Activated CD4-positive, alpha-beta T cell treated with anti-CD3 and anti-CD28 coated beads, Interleukin-2, Interleukin-4, amounts not matched to agents 100 ng/mL and 50 ng/mL, durations not matched to agents 16 hours and 8 hours (primary cell): ENCODE measurements at places on chromosomes 16 and 17.

DNA sequence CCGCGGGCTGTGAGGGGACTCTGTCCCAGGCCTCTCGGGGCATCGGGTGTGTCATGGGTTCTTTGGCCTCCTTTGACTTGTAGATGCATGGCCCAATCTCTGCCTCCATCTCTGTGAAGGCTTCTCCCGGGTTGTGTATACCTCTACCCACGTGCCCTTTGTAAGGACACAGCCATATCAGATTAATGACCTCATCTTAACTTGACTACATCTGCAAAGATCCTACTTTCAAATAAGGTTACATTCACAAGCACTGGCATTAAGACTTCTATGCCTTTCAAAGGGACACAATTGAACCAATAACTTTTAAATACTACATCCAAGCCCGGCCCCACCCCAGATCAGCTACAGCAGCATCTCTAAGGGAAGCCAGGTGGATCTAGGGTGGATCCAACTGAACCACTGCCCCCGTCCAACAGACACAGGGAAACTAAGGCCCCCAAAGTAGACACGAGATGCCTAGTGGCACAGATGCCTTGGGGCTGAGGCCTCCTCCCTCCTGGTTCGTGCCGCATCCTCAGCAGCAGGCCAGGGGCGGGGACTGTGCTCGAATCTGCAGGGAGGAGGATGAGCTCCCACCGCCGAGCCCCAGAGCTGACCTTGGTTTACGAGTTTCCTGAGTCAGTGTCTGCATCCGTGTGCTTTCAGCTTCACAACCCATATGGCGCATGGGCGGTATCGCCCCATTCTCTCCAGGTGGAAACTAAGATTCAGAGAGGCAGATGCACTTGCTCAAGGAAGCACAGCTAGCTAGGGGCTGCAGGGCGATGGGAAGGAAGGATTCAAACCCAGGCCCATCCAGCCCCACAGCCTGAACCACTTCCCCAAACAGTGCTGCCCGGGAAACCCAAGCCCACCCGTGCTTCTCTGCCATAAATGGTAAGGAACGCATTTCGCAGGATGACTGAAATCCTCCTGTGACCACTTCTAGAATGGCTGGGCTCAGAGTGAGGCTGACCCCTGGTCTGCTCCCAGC, 353.3 kb downstream of the C16orf95 start:
- no peak for DNase-seq

- no peak for DNase-seq
Observed at GRCh38 chr16:89430436-89431157, 59.8 kb downstream of the ANKRD11 start.

DNA sequence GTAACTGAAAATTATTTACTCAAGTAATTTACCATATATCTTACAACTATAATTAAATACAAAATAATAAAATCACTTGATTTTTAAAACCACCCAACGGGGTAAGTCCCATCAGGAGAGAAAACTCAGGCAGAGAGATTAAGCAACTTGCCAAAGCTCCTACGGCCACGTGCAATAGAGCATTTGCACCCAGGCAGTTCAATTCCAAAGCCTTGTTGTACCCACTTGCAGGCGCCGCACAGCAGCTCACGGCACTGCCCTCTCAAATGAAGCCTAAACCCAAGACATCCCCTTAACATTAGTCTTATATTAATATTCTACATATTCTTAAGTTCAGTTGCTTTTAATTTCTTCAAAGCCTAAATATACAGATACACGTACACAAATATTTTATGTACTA, 75.7 kb downstream of the SPAG9 start:
- DNase-seq = no peak

GRCh38 chr16:50248845-50249244, 17.5 kb upstream of the ADCY7 start:
- no peak for DNase-seq

GRCh38 chr16:85936816-85937215, 37.9 kb downstream of the IRF8 start:
- DNase-seq = peak; percentile 9

DNA sequence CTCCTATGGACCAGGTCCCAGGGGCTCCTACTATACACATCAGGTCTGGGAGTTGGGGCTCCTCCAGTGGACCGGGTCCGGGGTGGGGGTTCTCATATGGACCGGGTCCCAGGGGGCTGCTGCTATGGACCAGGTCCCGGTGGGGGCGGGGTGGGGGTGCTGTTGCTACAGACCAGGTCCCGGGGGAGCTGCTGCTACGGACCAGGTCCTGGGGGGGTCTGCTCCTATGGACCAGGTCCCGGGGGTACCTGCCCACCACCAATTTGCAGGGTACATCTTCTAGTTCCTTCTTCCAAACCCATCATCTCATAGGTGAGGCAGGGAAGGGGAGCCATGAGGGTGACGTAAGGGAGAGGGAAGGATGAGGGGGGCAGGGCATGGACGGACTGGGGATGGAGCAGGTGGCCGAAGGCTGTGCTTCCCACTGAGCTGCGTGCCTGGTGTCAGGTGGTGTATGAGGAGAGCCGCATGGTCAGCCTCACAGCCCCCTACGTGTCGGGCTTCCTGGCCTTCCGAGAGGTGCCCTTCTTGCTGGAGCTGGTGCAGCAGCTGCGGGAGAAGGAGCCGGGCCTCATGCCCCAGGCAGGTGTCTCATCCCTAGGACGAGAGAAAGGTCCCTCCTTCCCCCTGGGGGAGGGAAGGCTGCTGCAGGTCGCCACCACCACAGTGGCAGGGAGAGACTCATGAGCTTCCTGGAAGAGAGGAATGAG, 6.6 kb downstream of the ENDOV start:
- DNase-seq = no peak

DNA sequence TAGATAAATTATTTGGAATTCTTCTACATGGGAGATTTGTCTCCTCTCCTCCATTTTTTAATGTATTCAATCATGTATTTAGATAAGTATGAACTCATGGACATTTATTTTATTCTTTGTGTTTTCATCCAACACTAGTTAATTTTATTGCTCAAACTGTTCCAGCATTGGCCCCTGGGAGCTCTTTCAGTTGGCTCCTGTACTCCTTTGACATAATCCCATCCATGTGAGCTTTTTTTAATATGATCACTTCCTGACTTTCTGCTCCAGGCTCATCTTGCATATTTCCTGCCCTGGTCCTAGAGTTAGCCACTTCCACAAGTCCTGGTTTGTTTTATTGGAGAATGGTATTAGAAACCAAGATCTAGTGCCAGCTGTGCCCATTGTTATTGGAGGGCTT, 419.0 kb upstream of the CDH11 start:
- no peak for DNase-seq

- no peak for DNase-seq
Observed at GRCh38 chr17:82854226-82854625, 14.4 kb upstream of the ZNF750 start.

DNA sequence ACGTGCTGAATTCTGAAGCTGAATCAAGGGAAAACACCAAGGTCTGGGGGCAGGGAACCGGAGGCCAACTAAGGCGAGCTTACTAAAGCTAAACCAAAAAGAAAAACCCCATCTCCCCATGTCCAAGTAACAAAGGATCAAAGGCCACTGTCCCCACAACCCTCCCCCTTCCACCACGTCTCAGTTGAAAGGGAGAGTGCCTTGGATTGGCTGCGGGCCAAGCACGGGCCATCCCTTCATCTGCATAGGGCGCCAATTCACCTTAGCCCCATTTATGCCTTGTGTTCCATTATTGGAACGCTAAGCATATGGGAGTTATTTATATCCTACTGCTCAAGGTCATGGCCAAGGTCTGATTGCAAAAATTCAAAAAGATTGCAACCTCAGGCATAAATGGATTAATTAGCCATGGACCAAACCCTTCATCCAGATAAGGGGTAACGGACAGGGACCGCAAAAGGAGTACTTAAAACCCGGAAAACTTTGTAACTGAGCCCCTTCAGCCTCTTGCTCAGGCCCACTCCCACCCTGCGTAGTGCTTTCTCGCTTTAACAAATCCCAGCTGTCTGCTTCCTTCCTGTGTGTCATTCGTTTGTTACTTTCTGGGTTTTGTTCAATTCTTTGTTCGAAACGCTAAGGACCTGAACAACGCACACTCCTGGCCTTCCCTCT, 740 bp upstream of the ATP6V0D1 start:
- peak; percentile 65 for DNase-seq

DNA sequence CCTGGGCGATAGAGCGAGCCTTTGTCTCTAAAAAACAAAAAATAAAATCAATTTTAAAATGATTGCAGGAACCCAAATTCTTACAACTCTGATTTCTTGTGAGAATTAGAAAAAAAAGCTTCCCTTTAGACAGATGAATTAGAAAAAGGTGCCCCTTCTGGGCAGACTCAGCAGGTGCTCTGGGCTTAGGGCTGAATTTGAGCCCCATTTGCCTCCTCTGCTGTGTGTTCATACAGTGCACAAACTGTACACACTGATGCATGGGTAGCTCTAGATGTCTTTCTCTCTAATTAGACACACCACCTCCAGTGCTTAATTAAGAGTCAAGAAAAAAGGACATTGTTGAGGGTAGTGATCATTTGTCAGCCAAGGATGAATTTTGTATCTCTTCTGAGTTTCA, 38.5 kb upstream of the NOL11 start:
- DNase-seq = no peak

DNA sequence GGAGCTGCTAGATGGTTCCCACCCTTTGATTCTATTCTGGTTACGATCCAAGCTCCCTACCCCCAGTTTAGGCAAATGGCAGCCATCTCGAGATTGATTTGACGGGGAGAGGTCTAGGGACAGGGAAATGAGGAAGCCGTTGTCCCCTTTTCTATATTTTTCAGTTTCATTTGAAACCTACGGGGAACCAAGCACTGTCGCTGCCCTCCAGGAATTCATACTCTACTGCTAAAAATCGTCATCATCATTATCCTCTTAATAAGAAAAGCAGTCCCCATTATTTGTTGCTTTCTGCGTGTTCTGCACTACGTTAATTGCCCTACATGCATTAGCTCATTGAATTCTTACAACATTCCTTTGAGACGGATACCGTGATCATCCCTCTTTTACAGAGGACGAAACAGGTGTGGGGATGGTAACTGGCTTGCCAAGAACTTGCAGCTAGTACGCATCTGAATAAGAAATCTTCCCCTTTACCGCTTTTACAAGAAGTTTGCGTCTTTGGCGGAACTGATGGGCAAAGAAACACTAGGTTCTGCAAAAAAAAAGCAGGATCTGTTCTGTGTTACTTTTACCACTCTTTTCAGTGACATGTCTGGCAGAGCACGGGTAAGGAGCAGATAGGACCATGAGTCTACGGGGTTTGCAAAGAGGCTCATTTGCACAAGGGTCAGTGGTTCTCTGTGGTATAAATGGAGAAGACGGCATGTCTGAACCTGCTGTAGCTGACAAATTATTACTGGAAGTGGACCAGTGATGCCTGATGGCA, 1.1 kb downstream of the CCP110 start:
- DNase-seq = no peak

DNA sequence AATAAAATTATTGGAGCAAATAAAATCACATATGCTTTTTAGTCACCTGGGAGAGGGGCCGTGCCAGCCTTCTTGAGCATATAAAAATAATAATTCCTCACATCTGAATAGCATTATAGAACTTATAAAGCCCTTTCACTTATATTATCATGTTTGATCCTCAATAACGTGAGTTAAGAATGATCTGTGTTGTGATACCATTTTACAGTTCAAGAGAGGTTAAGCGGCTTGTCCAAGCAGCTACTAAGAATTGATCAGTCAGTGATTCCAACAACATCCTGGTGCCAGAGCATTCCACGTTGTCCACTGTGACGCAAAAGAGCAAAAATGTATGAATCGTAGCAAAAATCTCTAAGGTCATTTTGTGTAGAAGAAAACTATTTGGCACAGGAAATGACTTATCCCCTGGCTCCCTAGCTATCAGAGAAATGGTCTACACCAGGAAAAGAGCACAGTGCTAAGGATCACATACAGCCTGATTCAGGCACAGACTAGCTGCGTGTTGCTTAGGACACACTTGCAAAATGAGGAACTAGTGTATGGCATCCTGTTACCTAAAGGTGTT, 33.0 kb downstream of the ANKFN1 start:
- no peak for DNase-seq

- peak; percentile 92 for DNase-seq
Observed at GRCh38 chr17:4945176-4945943, 3.0 kb downstream of the PFN1 start.

GRCh38 chr17:49843774-49844350, 4.0 kb downstream of the TAC4 start:
- peak; percentile 17 for DNase-seq

DNA sequence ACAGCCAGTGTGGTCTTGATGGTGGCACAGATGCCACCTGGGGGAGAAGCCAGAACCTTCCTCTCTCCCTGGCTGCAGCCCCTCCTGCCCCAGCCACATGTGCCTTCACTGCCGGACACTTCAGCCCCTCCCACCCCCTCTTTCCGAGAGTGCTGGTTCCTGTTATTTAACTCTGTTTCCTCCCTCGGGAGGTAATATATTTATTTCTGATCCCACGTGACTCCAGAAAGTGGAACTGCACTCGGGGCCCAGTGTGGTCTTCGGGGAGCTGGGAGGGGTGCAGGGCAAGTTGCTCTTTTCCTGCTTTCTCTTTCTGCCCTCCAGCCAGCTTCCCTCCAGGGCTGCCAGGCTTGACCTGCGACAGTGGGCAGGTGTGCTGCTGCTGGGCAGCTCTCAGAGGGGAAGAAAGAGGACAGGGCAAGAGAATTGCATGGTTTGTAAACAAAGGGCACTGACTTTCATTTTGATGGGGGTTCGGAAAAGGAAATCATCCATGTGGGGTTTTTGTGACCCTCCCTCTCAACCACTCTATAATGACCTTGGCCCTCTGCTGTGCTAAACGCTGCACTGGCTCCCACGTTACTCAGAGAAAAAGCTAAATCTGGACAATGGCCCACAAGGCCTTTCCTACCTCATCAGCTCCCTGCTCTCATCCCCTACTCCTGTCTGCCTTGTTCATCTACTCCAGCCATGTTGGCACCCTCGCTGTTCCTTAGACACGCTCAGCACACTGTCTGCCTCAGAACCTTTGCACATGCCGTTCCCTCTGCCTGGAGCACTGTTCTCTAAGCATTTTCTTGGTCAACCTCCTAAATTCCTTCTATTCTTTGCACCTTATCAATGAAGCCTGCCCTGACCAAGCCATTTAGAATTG, 8.2 kb upstream of the CIITA start:
- no peak for DNase-seq

DNA sequence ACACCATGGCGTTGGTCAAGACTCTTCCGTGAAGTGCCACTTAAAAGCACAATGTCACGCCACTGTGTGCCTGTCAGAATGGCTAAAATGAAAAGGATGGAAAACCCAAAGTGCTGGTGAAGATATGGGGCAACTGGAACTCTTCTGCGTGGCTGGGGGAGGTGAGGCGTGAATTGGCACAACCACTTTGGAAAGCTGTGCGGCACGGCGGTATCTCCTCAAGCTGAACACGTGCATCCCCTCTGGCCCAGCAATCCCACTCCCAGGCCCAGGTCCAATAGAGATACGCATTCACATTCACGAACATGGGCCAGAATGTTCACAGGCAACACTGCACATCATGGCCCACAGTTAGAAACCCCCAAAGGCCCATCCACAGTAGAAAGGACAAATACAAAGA, 8.9 kb downstream of the DUSP3 start:
- DNase-seq = no peak

DNA sequence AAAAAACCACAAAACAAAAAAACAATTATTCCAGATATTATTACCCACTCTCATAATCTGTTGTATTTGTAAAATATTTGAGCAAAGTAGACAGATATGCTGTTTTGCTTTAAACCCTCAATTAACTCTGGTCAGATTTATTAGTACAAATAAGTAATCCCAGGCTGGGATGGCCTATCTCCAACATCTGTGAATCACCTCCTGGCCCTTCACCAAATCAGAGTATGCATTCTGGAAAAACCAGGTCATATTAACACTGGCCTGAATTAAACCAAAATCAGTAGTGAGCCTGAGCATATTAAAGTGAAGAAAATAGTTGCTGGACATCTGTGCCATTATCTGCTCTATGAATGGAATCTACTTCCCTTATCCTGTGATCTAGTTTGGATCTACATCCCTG, 41.0 kb downstream of the STAT3 start:
- DNase-seq = no peak
